ENCODE measurements at places on chromosomes 2 and 18.

DNA sequence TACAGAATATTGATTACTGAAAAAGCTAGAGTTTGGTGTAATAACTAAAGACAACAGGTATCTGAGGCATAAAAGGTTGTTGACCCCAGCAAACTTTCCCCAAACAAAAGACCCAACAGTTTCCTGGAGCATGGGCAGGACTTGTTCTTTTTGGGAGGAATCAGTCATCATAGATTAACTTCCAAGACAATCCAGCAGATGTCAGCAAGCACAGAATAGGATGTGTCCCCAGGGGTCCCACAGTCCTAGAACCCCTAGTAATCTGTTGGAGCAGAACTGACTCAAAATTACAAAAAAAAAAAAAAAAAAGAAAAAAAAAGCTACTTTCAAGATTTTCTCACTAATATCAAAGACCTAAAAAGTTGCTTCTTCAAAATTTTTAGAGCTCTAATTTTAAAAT, 564.7 kb upstream of the SLC39A10 start:
- no peak for DNase-seq

DNA sequence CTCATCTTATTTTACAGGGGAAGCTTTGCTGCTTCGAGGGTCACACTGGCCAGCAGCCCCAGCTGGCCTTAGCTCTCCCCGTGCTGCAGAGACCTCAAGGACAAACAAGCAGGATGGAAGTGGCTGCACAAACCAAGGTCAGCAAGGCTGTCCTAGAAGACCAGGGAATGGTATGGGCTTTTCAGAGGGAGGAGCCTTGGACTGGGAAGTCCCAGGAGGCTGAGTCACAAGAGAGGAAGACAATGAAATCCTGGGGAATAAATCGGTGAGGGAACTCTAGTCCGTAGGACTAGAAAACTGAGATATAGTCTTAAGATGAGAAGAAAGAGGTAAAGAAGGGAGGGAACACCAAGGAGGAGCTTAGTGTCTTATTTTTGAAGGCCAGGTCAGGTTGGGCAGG, 15.7 kb downstream of the CREG2 start:
- no peak for DNase-seq

GRCh38 chr2:70710038-70710690, 57.8 kb downstream of the ADD2 start:
- no peak for DNase-seq

DNA sequence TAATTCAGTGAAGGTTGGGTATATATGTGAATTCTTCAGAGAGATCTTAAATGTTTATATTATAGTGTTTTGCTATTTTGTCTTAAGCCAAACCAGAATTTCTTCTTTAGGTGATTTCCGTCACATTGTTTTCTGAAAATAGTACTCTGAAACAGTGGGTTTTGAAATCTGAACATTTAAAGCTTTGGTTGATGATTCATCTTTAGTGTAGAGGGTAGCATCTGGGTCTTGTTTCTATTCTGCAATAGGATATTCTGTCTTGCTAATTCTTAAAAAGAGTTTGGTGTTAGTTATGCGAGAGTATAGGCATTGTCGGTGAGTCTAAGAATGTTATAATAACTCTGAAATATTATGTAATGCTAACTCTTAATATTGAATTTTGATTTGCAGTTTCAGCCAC, 69.6 kb upstream of the FAM237A start:
- no peak for DNase-seq

DNA sequence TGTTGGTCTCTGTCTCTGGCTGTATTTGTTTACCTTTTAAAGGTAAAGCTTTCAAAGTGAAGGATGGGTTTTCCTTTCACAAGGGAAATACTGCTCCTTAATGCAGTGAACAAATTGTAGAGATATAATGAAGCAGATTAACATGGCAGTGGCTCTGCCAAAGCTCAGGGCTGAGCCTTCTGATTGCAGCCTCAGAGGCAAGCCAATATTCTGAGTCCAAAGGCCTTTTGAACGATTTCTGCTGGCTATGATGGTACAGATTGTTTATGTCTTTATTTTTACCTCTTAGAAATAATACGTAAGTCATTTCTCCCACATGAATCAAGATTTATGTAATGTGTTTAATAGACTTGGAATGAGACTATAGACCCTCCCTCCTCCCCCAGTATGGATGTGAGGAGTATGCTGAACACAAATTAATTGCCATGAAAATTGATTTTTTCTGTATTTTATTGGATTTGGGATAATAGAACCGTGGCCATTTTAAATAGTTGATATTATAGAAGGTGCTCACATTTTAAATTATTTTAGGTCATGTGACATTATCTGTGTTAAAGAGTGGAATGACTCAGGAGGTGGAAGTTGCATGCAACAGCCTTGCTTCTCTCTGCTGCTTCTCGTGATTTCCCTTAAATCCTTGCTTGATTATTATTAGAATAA, 772 bp downstream of the SCN2A start:
- DNase-seq = no peak

DNA sequence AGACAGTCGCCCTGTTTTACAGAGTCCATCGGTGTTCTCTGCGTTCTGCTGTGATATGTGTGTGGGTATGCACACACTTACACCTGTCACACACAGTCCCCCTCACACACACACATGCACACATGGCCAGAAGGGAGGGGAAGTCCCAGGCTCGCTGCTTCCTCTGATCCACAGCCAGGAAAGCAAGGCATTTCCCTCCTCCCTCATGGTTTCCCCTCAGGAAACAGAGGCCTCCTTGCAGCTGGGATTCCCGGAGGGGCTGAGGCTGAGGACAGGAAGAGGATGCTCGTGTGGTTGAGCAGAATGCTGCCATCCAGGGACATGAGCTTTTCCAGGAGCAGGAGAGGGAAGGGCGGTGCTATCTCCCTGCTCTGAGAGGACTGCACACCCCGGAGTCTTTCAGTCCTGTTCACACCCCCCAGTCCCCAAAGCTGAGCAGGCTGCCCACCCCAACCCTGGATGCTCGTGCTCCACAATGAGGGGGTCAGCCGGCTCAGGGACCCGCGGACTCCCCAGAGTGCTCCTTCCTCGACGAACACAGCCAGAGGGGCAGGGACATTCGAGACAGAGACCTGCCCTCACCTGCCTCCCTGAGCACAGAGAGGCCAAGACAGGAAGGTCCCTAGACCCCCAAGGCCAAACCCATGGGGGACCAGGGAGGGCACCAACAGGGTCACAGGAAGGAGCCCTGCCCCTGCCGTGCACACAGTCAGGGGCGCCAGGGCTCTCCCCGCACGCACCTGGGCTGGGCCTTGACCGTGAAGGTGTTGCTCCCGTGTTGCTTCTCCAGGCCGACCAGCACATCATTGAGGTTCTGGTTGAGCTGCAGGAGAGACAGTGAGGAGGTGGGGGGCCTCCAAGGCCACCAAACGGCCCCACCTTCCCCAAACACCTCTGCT, 45.3 kb downstream of the BIN1 start:
- DNase-seq = no peak

- no peak for DNase-seq
Measured at GRCh38 chr18:78873926-78874500, 105.6 kb upstream of the SALL3 start.

GRCh38 chr2:44679990-44680389, 261.5 kb upstream of the SIX3 start:
- DNase-seq = no peak

- DNase-seq = no peak
Measured at GRCh38 chr2:187615364-187615763, 61.1 kb upstream of the TFPI start.

- no peak for DNase-seq
Measured at GRCh38 chr18:76580288-76580962, 85.4 kb upstream of the ZNF516 start.

Measured in stimulated activated CD8-positive, alpha-beta memory T cell treated with anti-CD3 and anti-CD28 coated beads, Interleukin-7, amount 100 ng/mL, for 1 hour (primary cell).